ENCODE measurements at places on chromosomes 16 and 17.
A peak's percentile ranks its signal among the peaks of the same experiment; 100 is the strongest.

- no peak for DNase-seq
Observed at GRCh38 chr16:75048054-75048453, 49.2 kb downstream of the ZNRF1 start.

DNA sequence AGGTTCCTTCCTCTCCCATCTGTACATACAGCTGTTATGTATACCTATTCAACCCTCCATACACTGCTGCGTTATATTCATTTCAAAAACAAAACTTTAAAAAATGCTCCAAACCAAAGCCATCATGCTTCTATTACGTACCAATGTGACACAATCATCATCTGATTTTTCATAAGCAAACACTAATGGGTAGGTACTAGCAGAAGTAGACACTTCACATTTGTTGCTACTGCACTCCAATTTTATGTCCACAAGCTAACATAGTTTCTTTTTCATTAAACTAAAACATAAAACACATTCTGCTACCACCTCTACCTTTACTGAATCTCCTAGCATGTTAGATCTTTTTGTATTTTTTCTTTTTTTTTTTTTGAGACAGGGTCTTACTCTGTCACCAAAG, 57.5 kb downstream of the PARN start:
- DNase-seq: no peak

DNA sequence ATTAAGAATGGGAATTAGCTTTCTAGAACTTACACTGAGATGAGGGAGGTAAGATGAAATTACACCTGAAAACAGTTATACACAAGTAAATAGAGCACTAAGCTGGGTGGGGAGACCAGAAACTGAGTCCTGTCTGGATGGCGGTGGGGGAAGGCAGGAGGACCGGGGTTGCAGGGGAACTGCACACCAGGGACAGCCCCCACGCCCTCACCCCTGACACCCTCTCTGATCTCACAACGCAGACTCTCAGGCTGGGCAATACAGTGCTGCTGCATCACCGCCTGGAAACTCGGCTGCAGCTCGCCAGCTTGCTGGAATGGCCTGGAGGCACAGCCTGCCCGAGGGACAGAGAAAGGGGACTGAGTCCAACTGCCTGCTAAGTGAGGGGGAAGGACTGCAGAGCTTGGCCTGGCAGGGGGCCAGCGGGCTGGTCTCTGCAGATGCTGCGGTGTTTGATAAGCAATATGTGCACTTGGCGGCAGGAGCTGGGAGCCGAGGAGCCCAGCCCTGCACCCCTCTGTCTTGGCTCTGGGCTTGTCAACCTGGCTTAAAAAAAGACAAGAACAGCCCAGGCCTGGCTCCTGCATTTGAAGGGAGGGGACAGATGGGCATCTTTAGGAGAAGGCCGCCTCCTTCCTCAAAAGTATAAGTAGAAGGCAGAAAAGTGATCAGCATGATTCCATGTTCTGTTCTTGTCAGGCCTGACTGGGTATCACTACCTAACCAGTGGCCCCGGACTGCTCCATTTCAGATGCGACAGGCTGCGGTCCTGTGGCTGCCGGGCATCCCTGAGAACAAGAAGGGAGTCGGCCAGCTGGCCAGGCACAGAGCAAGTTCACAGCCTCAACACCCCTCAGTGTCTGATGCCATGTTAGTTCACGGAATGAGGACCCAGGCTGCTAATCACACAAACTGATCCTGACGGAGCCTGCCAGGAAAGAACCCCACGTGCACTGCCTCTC, 30.2 kb downstream of the SPHK1 start:
- no peak for DNase-seq

DNA sequence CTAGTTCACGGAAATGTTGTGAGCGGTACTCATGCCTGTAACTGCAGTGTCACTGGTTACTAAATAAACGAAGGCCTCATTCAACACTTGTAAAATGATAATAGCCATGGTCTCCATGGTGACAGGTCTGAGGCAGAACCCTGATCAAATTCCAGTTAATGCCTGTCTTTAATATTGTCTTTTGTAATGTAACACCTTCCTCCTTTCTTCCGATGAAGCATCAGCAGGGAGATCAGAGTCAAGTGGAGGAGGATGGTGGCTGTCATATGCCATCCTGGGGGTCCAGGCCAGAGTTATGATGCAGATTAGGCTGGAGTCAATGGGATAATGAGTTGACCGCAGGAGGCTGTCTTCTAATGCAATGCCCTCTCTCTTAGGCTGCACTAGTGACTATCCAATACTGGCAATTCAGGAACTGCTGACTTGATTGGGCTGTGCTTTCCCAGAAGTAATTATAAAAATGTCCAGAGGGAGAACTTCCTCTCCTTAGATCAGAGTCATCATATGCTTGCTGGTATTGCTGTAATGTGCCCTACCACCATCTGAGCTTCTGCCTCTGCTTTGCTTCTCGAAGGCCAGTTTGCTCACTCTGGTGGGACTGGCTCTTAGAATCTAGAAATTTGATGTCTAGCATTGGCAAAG, 419.1 kb downstream of the CA10 start:
- DNase-seq: peak; percentile 17

GRCh38 chr17:67168496-67168895, 76.5 kb downstream of the HELZ start:
- DNase-seq: no peak

- DNase-seq: no peak
Observed at GRCh38 chr17:78258323-78259191, 27.1 kb downstream of the TMEM235 start.

DNA sequence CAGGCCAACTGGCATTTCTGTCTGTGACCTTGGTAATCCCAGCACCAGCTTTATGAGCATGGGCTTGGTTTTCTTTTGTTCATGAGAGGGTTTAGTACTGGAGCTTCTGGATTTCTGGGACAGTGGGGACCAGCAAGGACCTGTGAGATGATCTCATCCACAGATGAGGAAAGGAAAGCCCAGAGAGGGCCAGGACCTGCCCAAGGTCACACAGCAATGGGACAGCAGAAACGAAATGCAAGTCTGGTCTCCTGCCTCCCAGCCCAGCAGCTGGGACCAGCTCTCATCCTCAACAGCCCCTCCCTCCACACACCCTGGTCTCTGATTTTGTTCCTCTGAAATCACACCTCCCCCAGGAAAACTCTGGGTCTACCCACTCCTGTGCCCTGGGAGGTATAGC, 7.2 kb downstream of the SPPL2C start:
- DNase-seq: no peak

GRCh38 chr16:50316848-50317630, 50.7 kb downstream of the ADCY7 start:
- peak; percentile 22 for DNase-seq

DNA sequence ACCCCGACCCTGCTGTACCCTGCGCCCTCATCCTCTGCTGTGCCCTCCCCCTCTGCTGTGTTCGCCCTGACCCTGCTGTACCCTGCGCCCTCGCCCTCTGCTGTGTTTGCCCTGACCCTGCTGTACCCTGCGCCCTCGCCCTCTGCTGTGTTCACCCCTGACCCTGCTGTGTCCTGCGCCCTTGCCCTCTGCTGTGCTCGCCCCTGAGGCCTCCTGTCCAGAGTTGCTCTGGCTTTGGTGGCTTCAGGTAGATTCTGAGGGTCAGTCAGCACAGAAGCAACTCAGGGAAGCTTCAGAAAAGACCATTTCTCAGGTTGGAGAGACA, 11.5 kb downstream of the ZNF276 start:
- no peak for DNase-seq

DNA sequence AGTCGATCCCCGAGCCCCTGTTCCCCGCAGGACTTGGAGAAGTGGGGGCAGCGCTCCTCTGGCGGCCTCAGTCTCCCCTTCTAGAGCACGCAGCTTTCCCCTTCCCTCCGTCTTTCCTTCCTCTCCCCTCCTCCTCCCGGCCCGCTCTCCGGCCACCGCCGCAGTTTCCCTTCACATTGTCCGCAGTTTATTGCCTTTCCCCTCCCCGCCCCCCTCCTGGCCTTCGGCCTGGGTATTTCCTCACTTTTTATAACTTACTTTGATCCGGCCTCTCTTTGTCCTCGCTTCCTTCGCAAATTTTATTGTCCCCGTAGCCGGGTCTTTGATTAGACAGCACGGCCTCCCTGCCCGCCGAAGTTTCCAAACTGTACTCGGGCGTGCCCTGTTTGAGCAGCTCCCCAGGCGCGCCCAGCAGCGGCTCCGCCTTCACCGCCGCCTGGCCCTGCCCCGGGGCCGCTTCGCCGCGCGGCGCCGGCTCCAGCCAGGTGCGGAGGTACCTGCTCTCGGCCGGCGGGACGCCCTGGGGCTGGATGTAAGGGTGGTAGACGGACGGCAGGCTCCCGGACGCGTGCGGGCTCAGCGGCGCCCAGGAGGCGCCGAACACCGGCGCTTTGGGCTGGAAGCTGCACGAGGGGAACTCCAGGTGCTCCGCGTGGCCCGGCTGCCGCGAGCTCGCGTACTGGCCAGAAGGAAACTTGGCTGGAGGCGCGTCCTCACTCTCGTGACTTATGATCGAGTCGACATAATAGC, 488 bp downstream of the HOXB9 start:
- no peak for DNase-seq

DNA sequence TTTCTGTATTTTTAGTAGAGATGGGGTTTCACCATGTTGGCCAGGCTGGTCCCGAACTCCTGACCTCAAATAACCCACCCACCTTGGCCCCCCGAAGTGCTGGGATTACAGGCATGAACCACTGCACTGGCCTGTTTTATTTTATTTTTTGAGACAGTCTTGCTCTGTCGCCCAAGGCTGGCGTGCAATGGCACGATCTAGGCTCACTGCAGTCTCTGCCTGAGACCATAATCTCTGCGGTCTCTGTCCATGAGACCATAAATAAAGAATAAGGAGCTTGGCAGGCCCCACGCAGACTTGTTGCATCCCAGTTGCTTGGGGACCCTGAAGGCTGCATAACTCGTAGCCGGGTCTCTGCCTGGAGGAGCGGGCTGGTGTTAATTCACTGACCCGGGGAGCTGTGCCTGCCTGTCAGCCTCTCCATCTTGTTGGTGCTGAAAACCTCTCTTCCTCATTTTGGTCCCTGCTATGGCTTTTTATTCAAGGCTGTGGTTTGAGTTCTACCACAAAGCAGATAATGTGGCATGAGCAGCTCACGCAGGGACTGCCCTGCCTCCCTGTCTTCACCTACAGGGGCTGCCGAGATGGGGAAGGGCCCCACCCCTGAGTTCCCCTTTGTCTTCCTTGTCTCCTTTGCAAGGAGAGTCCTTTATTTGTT, 82.1 kb downstream of the MSI2 start:
- no peak for DNase-seq

DNA sequence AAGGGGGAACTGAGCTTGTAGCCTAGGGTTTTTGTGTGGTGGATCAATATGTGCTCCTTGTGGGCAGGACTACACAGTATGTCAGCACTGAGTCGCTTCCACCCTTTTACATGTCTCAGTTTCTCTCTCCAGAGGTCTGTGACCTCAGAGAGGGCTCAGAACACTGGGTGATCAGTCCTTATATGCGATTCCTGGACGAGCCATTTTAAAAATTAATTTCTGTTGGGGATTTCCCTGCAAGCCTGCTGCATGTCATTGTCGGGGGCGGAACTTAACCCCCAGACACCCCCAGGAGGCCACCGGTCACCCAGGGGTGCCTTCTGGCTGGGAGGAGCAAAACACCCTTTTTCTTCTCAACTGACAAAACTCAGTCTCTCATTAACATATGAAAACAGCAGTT, 14.1 kb downstream of the DHRS7B start:
- DNase-seq: no peak

GRCh38 chr16:88744577-88745521, 38.5 kb downstream of the CTU2 start:
- no peak for DNase-seq

- DNase-seq: peak; percentile 90
Observed at GRCh38 chr17:55086635-55087058, 118.1 kb downstream of the STXBP4 start.

DNA sequence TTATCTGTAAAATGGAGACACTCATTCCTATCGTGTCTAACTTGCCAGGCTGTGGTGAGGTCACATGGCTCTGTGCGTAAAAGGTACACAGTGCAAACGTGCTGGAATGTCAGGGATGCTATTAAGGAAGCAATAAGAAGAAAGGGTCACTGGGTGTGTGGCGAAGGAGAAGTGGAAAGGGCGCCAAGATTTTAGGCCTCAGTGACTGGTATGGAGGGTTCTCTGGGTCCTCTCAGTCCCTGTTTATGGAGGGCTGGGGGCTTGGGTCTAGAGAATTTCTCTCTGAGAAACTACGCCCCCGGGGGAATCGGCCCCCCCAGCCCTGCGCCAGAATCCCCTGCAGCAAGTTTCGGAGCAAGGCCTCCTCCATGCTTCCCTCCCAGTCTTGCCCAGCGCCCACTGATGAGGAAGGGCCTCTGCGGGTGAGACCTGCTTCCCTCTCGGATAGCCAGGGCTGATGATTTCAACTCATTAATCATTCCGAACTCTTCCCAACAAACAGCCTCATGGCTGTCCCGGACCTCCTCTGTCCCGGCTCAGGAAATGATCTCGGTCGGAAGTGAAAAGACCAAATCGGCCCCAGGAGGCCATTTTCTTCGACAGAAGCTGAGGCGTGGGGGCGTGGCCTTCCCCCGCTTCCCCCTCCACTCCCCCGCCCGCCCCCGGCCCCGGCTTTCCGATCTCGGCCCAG, 1.2 kb upstream of the HEXIM1 start:
- peak; percentile 86 for DNase-seq

DNA sequence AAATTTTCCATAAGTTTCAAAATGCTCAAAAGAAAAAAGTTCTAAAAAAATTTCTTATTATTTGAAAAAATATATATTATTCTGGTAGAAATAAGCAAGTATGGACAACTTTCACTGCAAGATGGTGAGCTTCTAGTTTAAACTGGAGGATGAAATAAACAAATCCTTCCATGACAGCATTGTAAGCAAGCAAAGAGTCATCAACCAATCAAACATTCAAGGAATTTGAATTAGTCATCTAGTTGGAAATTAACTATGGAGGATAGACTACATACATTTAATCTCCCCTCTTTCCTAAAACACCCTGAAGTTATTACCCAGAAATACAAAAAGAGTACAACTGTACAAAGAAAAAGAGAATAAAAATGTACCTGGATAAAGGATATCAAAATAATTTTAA, 51.0 kb upstream of the IRX5 start:
- peak; percentile 55 for DNase-seq

DNA sequence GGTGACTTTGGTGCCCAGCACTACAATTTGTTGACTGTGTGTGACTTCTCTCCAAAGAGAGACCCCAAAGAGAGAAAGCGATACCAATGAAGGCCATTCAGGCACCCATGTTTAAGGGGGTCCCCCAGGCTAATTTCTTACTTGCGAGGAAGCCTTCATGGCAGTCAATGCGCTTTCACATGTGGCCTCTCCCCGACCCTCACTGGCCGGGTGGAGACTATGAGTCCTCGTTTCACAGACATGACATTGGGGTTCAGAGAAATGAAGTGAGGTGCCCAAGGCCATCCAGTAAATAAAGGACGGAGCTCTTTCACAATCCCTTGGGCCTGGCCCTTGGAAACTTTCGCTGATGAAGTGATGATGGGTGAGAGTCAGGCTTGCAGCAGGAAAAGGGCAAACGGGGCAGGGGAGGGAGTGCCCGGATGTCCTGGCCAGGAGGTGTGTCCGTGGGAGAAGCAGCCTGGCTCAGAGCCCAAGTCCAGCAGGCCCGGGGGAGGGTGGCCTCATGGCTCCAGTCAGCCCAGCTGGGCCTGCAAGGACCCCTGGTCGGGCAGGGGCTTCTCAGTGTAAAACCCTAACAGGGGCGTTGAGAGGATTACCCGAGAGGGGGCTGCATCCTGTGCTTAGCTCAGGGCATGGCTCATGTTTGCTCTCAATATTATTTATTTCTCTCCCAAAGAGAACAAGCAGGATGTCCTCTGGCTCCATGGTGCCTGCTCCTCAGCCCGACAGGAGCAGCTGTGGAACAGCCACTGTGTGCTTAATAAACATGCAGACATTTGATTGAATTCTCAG, 14.7 kb downstream of the TBX2 start:
- no peak for DNase-seq

All from renal cortical epithelial cell (primary cell).